T-helper 1 cell (primary cell): ENCODE measurements at places on chromosomes 2 and 18.

DNA sequence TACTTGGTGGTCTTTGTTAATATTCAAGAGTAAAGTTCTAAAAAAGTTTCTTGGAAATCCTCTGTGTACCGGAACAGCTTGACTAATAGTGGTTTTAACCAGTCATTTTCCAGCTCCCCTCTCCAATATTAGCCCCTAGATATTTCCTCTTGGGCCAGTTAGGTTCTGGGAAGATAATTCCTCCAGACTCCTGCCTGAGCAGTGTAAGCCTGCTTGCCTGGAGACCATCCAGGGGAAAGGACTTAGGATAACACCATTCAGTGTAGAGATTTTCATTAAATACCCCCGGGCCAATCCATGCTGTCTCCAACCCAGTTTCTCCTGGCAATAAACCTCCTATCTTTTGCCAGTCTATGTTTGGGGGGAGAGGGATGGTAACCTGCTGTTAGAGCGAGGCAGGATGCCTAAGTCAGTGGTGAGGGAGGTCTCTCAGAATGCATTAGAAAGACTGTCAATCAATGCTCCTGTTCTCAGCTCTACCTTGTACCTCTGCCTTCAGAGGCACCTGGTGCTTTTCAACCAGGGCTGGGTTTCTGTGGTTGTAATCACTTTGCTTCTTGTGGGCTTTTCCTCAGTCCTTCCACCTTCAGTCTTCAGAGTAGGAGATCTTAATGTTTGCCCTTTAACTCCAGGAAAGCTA, 186.4 kb downstream of the RNF152 start:
- no peak for DNase-seq

GRCh38 chr18:78788161-78788560, 191.5 kb upstream of the SALL3 start:
- DNase-seq: no peak

DNA sequence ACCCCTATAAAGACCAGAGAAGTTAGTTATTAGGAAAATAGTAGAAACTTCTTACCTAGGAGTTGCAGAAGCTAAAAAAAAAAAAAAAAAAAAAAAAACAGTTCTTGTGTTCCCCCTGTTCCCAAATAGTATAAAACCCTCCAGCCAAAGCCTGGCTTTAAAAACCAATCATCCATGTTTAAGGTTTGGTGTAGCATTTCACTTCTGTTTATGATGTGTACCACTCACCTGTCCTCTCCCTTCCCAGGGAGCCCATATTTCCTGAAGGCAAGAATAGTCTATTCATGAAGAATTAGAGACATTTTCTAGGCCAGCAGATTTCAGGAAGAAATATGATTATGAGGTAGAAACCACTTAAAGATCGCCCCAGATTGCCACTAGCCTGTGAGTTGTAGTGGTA, 273.6 kb downstream of the SETBP1 start:
- DNase-seq: no peak

DNA sequence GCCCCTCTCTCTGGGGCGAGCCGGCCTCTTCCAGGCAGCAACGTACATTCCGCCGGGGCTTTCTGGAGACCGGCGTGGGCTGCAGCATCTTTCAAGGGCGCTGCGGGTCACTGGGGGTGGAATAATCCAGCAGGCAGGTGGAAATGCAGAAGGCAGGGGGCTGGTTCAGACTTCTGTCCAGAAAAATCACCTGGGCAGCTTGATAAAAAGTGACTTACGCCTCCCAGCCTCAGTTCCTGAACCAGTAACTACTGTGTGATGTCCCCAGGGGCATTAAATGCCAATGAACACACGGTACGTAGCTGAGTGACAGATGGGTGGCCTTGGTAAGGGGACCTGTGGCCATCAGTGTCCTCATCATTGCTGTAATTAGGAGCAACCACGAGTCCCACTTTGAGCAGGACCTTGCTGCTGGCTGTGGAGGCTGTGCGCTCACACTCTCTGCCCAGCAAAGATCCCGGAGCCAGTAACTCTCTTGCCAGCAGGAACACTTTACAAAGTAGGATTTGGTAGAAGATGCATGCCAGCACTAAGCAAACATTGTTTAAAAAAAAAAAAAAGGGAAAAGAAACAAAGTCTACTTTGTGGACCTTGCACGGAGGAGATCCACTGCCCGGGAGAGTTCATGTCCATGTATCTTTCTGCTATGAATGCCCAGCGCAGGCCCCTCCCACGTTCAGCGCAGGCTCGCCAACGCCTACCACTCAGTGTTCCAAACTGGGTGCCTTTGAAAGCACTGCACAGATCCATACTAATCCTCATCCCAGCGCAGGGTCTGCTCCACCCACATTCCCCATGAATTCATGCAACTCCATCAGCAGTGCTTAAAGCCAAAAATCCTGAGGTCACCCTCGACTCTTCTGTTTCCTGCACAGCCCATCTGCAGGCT, 177.3 kb downstream of the HDAC4 start:
- no peak for DNase-seq

GRCh38 chr2:18441583-18441982, 118.9 kb downstream of the RDH14 start:
- DNase-seq: no peak

DNA sequence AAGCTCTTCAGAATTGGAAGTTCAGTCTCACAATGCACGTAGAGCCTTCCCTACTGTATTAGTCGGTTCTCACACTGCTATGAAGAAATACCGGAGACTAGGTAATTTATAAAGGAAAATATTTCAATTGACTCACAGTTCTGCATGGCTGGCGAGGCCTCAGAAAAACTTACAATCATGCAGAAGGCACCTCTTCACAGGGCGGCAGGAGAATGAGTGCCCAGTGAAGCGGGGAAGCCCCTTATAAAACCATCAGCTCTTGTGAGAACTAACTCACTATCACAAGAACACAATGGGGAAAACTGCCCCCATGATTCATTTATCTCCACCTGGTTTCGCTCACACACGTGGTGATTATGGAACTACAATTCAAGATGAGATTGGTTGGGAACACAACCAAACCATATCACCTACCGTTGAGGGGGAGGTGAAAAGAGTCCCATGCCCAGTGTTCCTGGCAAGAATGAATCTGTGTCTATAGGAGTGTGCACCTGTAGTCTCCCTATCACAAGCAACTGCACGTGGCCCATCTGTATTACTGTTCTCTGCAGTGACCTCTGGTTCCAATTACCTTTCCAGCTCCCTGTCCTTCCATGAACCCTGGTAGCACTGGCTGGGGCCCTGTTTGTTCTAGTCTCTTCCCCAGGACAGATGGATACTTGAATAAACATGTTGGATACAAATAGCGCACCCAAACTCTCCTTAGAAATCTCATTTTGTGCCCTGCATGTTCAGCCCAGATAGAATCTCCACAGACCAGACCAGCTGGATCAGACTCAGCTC, 44.4 kb upstream of the ATL2 start:
- no peak for DNase-seq

GRCh38 chr2:234550511-234551107, 53.7 kb upstream of the ARL4C start:
- peak; percentile 32 for DNase-seq

DNA sequence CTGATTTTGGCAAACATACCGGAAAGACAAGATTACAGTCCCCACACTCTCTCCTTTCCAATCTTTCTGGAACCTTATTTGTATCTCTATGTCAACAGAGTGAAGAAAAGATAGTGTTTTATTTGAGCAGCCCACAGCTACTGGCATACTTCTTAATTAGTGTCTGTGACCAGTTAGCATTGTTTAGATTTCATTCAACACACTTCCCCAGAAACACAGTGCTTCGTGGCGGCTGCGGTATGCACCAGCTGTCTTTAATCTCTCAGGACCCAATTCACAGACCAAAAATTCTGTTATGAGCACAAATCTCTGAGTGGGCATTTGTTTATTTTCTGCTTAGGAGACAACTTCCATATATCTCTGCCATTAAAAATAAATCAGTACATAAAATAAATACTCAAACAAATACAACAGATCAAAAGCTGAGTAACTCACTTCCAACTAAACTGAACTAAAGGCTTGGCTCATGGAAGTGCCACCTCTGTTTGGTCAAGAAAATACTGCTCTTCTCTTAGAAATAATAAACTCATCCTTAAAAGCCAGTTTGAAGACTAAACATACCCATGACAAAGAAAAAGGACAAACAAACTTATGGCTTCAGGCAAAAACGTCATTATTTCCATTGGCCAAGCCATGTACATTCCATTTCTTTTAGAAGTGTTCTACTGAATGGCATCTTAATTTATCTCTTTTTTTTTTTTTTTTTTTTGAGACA, 392.4 kb downstream of the TXNL1 start:
- no peak for DNase-seq

GRCh38 chr2:138365581-138365980, 136.0 kb upstream of the SPOPL start:
- no peak for DNase-seq

DNA sequence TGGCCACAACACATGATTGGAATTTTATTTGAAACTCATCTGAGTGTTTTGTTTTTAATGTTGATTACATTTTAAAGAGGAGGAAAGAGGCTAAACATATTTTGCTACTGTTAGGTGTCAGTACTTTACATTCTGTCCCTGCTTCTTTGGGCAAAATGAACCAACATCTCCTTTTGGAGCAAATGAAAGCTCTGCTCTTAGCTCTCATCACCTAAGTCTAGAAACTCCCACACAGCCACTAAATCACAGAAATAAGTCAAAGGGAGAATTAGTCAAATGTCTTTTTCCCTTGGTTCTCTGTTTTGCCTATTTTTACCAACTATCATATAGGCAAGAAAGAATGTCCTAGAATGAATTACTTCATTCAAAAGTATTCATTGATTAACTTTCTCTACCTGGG, 666.8 kb downstream of the RNF144A start:
- DNase-seq: no peak

DNA sequence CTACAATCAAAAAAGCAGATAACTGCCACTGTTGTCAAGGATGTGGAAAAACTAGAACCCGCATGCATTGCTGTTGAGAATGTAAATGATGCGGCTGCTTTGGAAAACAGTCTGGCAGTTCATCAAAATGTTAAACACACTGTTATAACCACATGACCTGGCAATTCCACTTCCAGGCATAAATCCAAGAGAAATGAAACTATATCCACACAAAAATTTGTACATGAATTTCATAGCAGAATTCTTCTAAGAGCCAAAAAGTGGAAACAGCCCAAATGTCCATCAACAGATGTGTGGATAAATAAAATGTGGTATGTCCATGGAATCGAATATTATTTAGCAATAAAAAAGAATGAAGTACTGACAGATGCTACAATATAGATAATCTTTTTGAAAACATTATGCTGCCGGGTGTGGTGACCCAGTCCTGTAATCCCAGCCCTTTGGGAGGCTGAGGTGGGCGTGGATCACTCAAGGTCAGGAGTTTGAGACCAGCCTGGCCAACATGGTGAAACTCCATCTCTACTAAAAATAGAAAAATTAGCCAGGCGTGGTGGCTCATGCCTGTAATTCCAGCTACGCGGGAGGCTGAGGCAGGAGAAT, 32.0 kb downstream of the ERCC3 start:
- no peak for DNase-seq

DNA sequence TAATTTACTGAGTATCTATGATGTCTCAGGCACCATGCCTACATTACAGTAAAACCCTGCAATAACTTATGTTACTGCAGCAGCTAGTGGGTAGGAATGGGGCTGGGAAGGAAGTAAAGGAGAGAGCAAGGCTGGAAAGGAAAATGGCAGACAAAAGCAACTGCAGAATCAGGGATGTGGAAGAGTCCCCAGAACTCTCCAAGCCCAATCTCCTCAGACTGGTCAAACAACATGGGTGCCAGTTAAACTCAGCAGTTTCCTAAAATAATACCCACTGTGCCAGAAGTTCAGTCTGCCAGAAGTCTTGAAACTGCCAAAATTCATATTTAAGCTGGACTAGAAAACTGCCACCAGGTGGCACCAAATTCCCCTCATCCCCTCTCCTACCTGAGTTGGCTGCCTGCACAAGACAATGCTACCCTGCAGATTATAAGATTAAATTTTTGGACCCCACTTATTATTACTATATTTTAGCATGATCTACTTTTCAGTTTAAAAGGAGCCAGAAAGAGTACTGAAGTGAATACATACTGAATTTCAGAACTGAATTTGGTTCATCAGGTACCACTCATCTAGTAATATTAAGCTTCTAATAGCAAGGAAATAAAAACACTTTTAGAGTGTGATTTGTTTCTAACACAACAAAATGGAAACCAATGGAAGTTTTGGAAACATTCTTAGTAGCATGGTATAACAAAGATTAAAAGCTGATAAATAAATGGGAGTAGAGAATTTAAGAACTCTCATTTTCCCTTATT, 86.8 kb upstream of the DNER start:
- DNase-seq: peak; percentile 65

DNA sequence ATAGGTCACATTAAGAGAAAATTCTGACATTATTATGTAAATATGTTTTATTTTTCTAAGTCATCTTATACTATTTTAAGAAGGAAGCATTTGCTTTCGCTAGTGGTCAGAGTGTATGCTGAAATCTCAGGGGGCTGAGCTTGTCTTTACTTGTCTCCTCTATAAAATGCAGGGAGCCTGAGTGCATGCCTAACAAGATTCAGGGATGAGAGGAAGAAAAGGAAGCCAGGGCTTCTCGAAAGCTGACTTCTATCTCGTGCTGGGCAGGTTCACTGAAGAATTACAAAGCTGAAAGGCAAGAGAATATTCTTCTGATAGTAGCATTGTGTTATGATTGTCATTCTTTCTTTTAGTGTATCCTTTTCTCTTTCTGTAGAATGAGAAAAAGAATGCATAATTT, 467.4 kb downstream of the SOX11 start:
- DNase-seq: no peak
